ENCODE measurements at places on chromosomes 5 and 9.
A peak's percentile ranks its signal among the peaks of the same experiment; 100 is the strongest.

DNA sequence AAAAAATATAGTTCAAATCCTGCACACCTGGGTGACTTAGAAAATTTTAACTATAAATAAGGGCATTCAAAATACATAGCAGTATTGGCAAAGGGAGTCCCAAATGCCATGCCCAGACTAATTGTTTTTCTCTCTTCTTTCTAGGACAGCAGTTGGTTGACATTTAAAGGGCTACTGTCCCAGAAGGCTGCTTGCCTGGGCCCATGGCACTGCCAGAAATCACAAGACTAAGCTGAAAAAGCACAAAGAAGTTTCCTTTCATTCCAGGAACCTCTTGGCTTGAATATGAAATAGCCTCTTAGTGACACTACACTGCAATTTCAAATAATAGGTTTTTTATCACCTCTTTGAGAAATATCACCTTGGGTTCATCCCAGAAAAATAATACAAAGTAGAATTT lies 388.9 kb upstream of the TRPC7 start:
- DNase-seq, result no peak

- no peak for DNase-seq
These were observed 14.5 kb downstream of the PCDH1 start for GRCh38 chr5:141863569-141864178.

DNA sequence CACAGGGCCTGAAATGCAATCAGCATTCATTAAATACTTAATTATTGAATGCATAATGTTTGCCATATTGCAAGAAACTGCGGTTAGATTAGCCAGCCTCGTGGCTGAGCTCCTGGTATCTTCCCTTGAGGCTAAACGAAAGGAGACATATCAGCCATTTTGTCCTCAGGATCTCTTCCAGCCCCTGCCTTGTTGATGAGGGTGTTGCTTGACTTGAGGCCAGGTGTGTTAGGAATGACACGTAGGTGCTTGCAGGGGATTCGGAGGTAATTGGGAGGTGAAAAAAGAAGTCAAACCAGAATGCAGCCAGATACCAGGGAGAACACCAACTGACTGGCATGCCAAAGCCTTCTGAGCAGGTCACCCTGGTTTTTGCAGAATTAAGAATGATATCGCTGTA lies 12.5 kb downstream of the SH3RF2 start:
- DNase-seq, result no peak

DNA sequence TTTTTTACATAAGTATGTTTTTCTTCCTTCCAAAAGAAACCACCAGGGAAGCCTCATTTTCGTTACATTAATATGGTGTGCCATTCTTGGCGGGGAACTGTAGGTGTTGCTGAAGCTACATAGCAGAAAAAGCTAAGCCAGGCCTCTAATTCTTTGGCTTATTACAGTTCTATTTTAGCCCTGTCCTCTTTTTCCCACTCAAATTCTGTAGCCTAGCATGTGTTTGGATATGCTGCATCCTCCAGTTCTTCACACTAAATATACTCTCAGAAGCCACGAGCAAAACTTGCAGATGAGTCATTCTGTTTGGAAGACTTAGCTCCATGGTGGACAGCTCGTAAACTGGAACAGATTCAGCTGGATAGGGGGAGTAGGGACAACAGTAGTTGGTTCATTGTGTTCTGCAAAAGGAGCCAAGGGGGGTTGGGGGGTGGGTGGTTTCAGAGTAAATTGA lies 369.4 kb downstream of the TMEM161B start:
- DNase-seq, result no peak

DNA sequence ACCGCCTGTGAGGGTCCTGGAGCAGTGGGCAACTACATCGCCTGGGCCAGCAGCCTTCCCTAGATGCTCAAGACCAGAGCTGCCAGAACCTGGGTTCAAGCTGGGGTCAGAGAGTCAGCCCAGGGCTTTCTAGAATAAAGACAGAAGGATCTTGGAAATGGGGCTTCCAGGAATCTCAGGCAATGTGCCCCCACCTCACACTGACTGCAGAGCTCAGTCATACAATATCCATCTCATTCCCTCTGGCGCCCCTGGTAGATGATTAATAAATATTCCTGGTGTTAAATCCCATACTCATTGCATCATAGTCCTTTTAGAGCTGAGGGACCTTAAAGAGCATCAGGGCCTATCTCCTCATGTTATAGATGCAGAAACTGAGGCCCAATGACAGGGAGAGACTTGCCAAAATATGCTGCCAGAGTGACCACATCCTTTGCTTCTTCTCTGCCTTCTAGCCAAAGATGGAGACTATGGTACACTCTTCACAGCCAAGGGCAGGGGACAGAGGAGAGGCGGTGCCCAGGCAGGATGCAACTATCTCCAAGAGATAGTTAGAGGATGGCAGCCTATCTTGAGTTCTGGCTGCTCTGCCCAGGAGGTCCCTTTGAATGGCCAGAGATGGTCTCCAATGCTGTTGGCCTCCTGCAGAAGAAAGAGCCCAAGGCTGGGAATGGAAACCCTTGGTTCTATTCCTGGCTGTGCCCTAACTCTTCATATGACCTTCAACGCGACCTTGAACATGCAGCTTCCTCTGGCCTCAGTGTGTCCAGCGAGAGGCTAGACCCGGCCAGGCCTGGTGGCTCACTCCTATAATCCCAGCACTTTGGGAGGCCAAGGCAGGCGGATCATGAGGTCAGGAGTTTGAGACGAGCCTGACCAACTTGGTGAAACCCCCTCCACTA lies 36.2 kb upstream of the IL17B start:
- no peak for DNase-seq

DNA sequence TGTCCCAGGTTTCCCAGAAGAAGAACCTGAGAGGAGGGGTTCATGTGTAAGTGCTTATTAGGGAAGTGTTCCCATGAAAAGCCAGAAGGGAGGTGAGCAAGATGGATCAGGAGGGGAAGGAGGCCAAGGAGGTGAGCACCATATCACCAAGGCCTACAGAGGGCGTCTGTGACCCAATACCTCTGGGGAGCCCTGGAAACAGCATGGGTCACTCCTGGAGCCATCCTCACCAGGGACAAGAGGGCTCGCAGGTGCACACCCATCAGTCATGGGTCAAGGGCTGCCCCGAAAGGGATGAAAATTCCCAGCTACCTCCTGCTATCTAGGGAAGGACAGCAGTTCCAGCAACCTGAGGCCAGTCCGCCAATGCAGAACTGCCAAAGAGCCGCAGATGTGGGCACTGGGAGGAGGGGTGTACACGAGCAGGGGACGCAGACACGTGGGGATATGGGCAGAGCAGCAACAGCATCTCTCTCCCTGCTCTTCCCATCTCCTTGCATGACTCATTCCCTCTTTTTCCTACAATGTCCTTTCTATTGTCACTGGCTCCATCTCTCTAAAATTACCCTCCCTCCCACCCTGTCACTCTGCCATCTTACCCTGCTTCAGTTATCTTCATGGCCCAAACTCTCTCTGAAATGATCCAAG lies 167.6 kb upstream of the FSTL4 start:
- DNase-seq, result no peak

DNA sequence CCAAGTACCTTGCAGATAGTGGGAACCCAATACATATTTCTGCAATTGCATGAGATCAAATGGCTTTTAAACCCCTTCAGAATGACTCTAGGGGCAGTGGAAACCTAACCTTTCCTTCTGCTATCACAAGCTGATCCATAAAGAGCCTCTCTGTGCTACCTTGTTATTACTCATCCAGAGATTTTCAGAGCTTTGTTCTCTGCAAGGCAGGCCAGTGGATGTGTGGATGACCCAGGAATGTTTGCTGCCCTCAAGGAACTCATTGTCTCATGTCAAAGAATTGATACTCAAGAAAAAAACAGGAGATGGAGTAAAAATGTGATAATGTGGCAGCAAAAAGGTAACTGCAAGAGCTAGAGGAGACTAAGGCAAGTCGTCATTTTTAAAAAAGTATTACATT lies 164.1 kb downstream of the HMHB1 start:
- DNase-seq, result no peak

DNA sequence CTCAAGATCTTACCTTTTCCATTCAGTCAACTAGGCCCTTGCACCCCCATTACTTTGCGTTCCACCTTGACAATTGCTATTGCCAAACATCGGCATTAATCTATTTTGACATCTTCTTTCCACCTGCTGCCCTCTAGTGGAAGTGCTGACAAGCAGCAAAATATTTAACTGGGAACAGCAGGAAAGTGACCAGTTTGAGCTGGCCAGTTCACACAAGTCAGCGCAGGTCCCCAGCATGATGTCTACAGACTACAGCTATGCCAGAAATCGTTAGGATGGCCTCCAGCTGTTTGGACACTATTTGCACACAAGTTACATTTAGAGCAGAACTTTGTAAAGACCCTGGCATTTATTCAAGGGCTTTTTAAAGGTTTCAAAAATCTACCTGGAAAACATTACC lies 160.1 kb downstream of the GHR start:
- peak; percentile 8 for DNase-seq

All from naive thymus-derived CD4-positive, alpha-beta T cell (primary cell).